ENCODE measurements at places on chromosomes 13 and 19. TPM values are rescaled to one million over a fixed set of nuclear protein-coding genes. Genes with fewer than 3 reads are reported as not detected.

DNA sequence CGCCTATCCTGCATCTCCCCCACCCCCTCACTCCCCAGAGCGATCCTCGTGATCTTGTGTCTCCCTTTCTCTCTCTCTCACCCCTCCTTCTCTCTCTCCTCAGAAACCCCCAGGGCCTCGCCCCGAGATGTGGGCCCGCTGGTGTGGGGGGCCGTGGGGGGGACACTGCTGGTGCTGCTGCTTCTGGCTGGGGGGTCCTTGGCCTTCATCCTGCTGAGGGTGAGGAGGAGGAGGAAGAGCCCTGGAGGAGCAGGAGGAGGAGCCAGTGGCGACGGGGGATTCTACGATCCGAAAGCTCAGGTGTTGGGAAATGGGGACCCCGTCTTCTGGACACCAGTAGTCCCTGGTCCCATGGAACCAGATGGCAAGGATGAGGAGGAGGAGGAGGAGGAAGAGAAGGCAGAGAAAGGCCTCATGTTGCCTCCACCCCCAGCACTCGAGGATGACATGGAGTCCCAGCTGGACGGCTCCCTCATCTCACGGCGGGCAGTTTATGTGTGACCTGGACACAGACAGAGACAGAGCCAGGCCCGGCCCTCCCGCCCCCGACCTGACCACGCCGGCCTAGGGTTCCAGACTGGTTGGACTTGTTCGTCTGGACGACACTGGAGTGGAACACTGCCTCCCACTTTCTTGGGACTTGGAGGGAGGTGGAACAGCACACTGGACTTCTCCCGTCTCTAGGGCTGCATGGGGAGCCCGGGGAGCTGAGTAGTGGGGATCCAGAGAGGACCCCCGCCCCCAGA, 12.8 kb upstream of the TOMM40 start:
- peaks cover 69% of the 10 kb centered on the region for H3K36me3 ChIP-seq
- no peak overlapping the region for H3K4me3 ChIP-seq

GRCh38 chr13:30049692-30050091, 199.3 kb upstream of the UBL3 start:
- no peaks in the 10 kb centered on the region for H3K4me1 ChIP-seq
- no peaks in the 10 kb centered on the region for H3K27me3 ChIP-seq
- H3K27ac ChIP-seq = no peak overlapping the region

- H3K4me3 ChIP-seq = no peak overlapping the region
- H3K4me1 ChIP-seq = peaks cover 20% of the 10 kb centered on the region
- DNase-seq = peak; percentile 96
- no peaks in the 10 kb centered on the region for H3K27me3 ChIP-seq
- H3K27ac ChIP-seq = no peak overlapping the region
These were observed 29.8 kb downstream of the CERS1 start for GRCh38 chr19:18865973-18866799.

DNA sequence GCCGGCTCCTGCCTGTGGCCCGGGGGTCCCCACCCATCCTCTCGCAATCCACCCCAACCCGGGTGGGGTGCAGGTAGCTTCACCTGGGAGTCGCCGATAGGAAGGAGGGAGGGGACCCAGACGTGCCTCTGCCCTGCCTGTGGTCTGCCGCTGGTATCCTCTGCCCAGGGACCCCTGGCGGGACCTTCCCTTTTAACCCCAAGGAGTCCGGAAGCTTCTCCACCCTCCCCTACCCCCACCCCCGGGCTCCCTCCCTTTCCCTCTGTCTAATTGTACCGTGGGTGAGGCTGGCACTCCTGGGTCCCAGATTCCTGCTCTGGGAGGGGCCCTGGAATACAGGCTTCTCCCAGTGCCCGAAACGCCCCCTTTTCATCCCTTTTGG, at the start of gene KLK10:
KLK10 (minus strand) TSS at position 166 of the 382 bp plus-strand sequence. CDS start 579 bp downstream, outside the sequence.
- H3K27ac ChIP-seq = peak within 1 kb of the TSS; percentile 55
- no peaks in the 10 kb centered on the region for H3K36me3 ChIP-seq
- peaks cover 6% of the 10 kb centered on the region for H3K27me3 ChIP-seq
- DNase-seq = no peak
- H3K4me3 ChIP-seq = peak within 1 kb of the TSS; percentile 48

GRCh38 chr13:32409561-32410421, 18.1 kb downstream of the N4BP2L1 start:
- peak; percentile 72 for DNase-seq
- H3K27me3 ChIP-seq = no peaks in the 10 kb centered on the region
- no peak overlapping the region for H3K4me3 ChIP-seq
- no peak overlapping the region for H3K27ac ChIP-seq

GRCh38 chr13:113904411-113904810, 40.5 kb upstream of the GAS6 start:
- DNase-seq = no peak
- no peak overlapping the region for H3K27ac ChIP-seq
- no peak overlapping the region for H3K4me3 ChIP-seq
- H3K27me3 ChIP-seq = no peaks in the 10 kb centered on the region
- no peaks in the 10 kb centered on the region for H3K4me1 ChIP-seq
- H3K36me3 ChIP-seq = no peaks in the 10 kb centered on the region

DNA sequence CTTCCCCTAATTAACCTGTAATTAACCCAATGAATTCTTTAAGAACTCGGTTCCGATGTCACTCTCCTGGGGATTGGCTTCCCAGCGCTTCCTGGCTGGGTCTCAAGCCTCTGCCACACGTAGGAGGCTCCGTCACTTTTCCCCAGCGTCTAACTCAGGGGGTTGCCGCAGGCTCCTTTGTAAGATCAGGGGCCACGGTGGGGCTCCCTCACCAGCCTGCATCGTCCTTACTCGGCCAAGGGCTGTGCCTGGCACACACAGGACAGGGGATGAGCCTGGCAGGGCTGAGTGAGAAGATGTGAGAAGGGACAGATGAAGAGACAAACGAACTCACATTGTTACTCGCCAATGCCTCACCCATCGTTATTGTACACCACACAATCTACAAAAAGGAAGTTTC, 20.9 kb upstream of the ATP11A start:
- H3K27me3 ChIP-seq = no peaks in the 10 kb centered on the region
- DNase-seq = no peak
- H3K4me3 ChIP-seq = no peak overlapping the region

DNA sequence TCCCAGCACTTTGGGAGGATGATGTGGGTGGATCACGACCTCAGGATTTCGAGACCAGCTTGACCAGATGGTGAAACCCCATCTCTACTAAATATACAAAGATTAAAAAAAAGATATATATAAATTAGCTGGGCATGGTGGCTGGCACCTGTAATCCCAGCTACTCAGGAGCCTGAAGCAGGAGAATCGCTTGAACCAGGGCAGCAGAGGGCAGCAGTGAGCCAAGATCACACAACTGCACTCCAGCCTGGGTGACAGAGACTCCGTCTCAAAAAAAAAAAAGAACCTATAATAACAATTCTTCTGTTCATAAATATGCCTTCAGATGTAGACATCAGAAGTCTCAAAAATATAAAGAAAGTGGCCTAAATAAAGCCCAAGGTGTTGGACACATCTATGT, 7.6 kb downstream of the ZNF737 start:
- H3K4me3 ChIP-seq = no peak overlapping the region
- H3K36me3 ChIP-seq = peaks cover 22% of the 10 kb centered on the region
- H3K27ac ChIP-seq = no peak overlapping the region
- no peak for DNase-seq

Gene NKPD1
- total RNA-seq = 0.17 TPM

Measured in upper lobe of left lung (tissue), 6 donors.